ENCODE measurements at places on chromosomes 12 and 14. TPM values are rescaled to one million over a fixed set of nuclear protein-coding genes. Genes with fewer than 3 reads are reported as not detected.

DNA sequence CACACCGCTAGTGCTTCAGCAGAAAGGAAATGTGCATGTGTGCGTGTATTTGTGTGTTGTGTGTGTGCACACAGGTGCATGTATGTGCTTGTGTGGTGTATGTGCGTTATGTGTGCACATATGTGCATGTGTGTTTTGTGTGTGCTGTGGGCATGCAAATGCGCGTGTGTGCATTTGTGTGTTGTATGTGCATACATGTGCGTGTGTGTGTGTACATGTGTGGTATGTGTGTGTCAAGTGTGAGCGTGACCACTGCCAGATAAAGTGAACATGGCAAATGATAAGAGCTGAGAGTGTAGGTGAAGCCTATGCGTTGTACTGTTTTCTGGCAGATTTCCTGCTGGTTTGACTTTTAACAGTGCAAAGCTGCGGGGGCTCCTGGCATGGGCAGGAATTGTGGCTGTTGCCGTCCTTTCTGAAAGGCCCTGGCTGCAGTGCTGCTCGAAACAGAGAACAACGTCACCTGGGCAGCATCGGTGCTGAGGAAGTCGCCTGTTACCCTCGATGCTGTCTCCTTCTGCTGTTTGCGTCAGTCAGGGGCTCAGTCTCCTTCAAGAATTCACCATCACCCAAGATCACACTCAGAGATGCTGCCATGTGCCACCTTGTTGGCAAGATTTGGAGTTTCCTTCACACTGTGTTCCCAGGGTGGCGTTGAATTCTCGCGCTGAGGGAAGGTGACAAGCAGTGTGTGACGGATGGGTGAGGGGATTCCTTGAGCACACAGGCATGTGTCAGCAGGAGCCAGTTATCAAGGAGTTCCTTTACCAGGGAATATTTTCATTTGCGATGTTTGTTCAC, 56.1 kb downstream of the ADGRD1 start:
- H3K36me3 ChIP-seq, result no peaks in the 10 kb centered on the region
- no peak overlapping the region for H3K27ac ChIP-seq
- DNase-seq, result no peak
- H3K27me3 ChIP-seq, result peaks cover 94% of the 10 kb centered on the region
- H3K4me3 ChIP-seq, result no peak overlapping the region
- no peaks in the 10 kb centered on the region for H3K4me1 ChIP-seq

DNA sequence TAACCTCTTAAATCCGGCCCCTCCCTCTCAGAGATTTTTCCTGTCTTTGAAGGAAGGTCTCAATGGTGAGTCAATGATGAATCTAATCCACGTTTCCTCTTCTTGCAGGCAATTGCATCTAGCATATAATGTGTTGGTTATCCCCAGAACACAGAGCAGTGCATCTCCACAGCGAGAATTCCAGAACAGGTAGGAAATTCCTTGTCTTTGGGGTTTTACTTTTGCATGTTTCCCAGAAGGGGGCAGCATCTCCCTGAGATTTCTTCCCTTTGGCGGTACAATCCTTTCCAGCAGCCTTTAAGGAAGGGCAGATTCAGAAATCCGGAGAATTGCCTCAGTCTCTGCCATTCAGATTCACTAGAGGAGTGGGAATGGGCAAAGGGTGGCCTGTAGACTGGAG, 128.0 kb downstream of the KCNA5 start:
- no peaks in the 10 kb centered on the region for H3K36me3 ChIP-seq
- peaks cover 8% of the 10 kb centered on the region for H3K4me1 ChIP-seq
- no peaks in the 10 kb centered on the region for H3K27me3 ChIP-seq
- H3K27ac ChIP-seq, result no peak overlapping the region

Gene VWF
- total RNA-seq, result not detected

Gene BMP4
- 8.7 TPM for total RNA-seq
